ENCODE measurements at places on chromosomes 5 and 9.
A peak's percentile ranks its signal among the peaks of the same experiment; 100 is the strongest.

DNA sequence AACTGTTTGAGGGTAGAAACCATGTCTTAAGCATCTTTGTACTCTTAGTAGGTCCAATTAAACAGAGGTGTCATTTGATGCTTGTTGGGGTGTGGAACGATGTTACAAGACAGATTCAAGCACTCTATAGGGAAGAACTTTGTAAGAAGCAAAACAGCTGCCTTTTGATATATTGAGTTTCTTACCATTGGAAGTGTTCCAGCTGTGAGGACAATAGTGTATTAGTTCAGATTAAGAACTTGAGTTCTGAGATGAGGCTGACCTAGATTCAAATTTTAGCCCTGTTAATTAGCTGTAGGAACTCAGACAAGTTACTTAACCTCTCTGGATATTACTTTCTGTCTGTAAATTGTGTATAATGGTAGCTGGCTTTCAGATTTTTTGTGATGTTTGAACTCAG is 19.6 kb upstream of the ZNF462 start:
- no peak for DNase-seq

DNA sequence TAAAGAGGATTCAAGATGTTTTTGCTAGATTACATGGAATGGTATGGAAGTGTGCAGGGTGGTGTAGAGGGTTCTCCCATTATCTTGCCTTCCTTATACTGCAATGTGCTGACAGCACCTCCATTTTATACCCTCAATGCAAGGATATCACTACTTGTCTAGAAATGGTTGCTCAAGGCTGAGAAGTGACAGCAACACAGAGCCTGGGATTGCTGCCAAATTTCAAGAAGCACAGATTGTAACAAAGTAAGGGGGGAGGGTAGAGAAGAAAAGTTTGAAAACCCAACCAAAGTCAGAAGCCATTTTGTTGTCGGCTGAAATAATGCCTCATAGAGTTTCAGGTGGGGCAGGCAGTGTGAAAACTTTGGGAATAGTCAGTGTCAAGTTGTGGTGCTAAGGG is 29.8 kb downstream of the PCDHAC2 start:
- peak; percentile 16 for DNase-seq

DNA sequence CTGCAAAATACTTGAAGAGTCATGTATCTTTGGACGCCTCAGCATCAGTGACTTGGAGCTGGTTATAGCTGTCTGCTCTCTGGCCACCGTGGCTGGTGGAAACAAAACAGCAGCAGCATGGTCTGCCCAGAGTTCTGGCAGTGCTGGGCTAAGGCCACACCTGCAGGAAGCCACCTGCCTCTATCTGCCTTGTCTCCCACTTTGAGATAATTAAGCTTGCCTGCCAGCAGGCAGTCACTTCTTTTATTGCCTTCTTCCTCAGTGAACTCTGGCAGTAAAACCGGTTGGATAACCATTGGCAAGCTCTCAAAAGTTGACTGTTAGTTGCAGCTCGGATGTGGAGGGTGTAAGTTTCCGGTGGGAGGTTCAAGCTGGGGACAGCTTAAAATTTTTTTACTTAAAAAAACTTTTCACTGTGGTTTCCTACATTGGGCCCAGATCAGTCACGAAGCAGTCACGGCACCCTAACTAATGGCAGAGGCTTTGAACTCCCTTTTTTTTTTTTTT is 4.9 kb downstream of the SMIM3 start:
- DNase-seq: peak; percentile 95

- no peak for DNase-seq
Observed at GRCh38 chr5:39140558-39141168, 66.5 kb upstream of the RICTOR start.

GRCh38 chr5:668283-668995 is 24.7 kb downstream of the TPPP start:
- DNase-seq: no peak

DNA sequence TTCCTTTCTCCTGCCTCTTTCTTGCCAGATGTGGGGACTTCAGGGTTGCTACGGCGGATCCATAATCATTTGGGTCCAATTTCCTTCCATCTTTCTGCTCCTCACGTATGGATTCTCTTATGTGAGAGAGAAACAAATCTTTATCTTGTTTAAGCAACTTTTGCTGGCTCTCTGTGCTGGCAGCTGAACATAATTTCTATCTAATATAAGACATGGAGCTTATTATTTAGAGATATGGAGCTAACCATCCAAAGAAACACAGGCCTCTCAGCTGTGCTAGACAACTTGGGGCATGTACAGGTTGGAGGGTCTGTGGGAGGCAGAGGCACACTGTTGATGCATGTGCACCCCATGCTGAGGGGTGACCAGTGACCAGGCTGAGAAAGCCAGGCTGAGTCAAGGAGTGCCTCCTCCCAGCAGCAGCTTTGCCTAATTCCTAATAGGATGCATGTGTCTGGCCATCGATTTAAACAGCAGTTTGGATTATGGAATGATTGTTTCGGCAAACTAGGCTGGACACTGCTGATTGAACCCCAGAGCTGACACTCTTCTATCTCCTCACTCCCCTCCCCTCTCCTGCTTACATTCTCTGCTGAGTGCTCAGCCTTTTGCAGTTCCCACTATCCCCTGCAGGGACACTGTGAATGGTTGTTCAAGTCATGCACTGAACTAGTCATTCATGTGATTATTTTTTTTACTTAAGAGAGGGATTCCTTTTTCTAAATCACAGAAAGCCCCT is 195.8 kb downstream of the ERCC6L2 start:
- peak; percentile 29 for DNase-seq

- DNase-seq: peak; percentile 51
Observed at GRCh38 chr5:32276173-32276853, 36.4 kb downstream of the MTMR12 start.

- no peak for DNase-seq
Observed at GRCh38 chr9:118976160-118976559, 393.1 kb downstream of the BRINP1 start.

DNA sequence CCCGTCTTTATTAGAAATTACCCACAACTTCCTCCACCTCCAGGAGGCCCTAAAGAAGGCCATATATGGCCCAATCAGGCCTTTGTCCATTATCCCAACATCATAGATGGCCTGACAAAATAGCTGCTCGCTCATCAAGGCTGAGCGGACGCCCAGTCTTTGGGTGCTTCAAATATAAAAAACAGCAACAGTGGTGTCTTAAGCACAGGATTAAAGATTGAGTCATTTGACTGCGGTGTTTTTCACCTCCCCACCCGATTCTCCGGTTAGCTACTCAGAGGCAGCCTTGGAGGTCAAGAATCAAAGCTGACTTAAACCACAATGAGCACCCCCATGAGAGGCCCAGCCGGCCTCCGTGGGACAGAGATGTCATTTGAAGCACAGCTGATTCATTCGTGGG is 18.8 kb downstream of the S1PR3 start:
- no peak for DNase-seq

GRCh38 chr9:91812191-91812590 is 137.8 kb downstream of the ROR2 start:
- DNase-seq: no peak

DNA sequence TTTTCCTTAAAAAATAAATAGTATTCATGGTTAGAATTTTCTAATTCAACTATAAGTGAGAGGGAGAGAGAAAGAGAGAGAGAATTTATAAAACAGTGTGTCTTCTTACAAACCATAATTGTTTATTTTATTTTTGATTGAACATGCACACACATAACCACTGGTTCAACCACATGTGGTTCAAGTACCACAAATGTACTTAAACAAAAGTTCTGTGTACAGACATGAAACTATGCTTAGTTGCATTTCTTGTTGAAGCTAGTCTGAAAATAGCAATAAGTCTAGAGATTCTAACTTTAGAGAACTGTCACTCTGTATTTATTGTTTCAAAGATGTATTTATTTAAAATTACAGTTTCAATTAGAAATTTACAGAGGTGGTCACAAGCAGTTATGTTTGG is 130.6 kb upstream of the PDE4D start:
- no peak for DNase-seq

- DNase-seq: no peak
Observed at GRCh38 chr9:96668868-96669534, 13.9 kb upstream of the PRXL2C start.

GRCh38 chr5:134604908-134605307 is 27.7 kb downstream of the SAR1B start:
- no peak for DNase-seq

- DNase-seq: no peak
Observed at GRCh38 chr5:39505791-39506190, 81.0 kb upstream of the DAB2 start.

- no peak for DNase-seq
Observed at GRCh38 chr5:77900691-77901090, 124.6 kb upstream of the TBCA start.

DNA sequence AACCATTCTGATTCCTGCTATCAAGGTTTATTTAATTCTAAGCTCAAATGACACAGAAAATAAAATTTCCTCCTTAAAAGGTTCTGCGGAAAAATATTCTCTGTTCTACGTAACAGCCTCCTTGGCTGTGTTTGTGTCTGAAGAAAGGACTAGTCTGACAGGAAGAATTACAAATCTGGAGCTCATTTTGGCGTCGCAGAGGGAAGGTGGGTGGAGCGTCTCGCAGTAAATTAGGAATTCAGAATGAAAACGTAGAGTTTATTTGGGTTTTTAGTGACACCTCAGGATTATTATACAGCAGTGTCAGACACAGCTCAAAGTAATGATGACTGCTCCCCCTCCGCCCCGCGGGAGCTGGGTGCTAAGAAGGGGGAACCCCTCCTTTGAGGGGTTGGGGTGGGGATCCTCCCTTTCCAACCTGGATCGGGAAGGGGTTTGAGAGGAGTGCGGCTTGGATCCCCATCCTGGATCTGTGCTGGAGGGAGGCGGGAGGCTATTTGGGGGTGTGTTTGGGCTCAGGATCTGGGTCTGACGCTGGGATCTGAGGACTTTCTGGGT is 933 bp upstream of the TGFBR1 start:
- DNase-seq: peak; percentile 66

DNA sequence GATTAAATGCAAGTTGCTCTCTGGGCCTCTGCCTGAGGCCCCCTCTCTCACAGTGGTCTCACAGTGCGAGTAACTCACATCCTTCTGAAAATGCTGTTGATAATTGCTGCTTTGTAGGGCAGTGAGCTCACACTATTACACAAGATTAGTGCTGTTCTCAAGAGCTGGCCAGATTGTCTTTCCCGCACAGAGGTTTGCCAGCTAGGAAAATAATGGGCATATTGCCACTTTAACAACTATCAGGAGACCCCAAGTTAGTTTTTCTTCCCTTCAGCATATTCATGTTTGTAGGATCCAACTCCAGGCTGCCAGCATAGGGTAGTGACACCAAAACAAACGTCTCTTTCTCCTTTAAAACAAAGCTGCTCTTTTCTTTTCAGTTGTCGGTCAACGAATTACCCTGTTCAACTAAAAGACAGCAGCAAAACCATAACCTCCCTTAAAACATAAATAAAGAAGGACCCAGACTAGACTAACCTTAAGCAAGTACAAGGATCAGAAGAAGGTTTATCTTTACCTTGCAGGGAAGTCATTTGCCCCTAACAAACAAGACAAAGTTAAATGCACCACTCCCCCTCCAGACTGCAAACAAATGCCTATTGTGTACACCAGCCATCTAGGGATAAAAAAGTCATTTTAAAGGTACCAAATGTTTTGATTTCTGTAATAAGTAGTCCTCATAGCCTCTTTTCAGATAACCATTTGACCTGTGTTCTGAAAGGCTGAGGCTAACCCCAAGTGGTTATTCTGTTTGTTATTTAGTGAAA is 91.4 kb downstream of the VCAN start:
- no peak for DNase-seq

DNA sequence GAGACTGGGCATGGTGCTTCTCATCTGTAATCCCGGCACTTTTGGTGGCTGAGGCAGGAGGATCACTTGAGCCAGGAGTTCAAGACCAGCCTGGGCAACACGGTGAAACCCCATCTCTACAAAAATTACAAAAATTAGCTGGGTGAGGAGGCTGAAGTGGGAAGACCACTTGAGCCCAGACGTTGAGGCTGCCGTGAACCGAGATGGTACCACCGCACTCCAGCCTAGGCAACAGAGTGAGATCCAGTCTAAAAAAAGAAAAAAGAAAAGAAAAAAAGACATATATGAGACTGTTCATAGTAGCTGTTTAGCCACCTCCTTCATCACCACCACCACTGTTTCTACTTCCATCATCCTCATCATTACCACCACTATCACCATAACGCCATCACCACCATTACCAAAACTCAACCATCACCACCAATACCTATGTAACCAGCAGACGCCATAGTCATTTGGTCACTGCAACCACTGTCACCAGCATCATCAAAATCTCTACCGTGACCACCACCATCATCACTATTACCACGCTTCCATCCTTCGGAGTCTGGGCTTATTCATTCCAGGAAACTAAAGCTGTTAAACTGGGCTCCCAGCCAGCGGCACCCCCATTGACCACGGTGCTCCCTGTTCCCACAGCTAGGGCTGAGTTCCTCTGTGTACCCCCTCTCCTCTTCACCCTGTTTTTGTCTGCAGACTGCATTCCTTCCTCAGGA is 8.4 kb upstream of the KIF12 start:
- no peak for DNase-seq

- peak; percentile 95 for DNase-seq
Observed at GRCh38 chr9:136567651-136568287, 21.9 kb upstream of the NOTCH1 start.

- DNase-seq: no peak
Observed at GRCh38 chr9:120944434-120944843, 17.8 kb upstream of the TRAF1 start.

DNA sequence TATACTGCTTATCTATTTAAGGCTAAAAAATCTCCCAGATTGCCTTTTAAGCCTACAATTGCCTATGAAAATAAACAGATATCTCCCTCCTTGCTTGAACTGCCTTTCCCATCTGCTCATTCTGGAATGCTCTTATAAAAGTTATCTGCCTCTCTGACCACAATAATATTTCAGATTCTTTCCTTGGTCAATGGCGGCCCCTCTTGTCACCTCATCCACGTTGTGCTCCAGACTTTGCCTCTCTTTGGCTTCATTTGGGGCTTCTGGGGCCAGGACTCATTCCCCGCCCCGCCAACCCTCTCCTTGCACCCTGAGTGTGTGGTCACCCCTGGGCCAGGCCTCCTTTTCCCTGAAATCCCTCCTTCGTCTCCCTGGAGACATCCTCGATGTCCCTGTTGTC is 110.0 kb upstream of the RPS23 start:
- peak; percentile 89 for DNase-seq
